ENCODE measurements at places on chromosomes 5 and 9.

- no peak for DNase-seq
Measured at GRCh38 chr9:14133394-14133793, 180.5 kb downstream of the NFIB start.

DNA sequence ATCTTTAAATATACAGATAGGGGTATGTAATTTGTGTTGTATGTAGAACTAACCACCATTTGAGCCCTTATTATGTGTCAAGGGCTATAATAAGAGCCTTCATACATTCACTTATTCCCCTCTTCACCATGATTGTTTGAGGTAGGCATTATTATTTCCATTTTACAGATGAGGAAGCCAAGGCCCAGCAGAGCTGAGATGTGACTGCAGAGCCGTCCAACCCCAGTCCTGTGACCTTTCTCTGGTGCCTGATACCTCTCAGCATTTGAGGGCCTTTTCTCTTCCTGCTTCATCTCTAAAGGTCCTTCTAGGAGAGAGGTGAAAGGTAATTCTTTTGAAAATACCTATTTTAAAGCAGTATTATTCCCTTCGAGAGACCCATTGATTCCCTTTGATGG lies 37.3 kb downstream of the PIP5K1B start:
- DNase-seq: no peak

GRCh38 chr5:10030219-10030831 lies 219.4 kb downstream of the ATPSCKMT start:
- no peak for DNase-seq

DNA sequence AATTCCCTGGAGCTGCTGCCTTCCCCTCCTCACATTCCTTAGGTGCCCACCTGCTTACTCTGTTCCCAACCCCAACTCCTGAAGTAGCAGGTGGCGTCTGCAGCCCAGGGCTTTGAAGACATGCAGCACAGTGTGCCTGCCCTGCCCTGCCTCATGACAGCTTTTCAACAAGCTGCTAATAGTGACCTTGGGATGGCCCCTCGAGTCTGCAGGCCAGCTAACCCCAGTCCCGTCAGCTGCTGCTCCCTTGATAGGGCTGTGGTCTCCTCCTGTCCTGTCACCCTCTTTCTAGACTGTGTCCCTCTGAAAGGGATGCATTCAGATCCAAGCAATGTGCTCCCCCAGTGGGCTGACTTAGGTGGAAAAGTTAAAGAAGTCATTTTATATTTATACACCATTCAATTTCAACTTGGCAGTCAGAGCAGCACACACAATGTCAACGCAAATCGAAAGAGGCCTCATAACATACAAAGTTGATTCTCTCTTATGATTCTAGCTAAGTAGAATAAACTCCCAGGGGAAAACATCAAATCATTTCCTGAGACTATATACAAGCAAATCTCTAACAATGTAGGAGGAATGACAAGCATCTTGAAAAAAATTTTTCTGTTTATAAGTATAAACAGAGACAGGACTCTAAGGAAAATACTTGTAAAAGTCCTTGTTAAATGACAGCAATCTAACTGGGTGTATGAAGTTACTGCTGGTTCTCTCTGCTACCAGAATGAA lies 37.9 kb downstream of the ADRB2 start:
- DNase-seq: no peak

- no peak for DNase-seq
Measured at GRCh38 chr9:14418941-14419937, 105.3 kb upstream of the NFIB start.

DNA sequence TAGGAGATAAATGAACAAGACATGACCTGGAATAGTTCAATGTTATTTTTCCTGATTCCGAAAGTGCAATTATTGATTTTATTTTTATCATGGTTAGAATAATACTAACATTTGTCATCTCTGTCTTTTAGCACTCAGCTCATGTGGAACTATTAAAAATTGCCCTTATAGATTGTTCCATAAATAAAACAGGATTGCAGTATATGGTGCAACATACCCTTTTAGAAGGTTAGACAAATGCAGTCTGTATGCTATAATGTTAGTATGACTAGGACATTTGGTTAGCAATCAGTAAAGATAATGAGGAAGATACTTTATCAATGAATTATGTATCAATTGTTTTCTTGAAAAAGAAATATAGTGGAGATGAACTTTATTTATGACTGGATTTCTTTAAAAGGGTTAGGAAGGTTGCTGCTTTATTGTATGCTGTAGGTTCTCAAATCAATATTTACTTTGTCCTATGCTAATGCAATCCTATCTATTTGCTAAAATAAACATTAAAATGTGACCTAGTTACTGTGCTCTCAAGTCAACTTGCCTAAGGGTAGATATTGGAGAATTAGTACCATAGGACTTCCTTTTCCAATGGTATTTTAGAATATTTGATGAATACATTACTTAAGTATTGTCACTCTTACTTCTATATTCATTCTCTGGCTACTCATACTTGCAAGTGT lies 348.9 kb upstream of the ISL1 start:
- DNase-seq: no peak

DNA sequence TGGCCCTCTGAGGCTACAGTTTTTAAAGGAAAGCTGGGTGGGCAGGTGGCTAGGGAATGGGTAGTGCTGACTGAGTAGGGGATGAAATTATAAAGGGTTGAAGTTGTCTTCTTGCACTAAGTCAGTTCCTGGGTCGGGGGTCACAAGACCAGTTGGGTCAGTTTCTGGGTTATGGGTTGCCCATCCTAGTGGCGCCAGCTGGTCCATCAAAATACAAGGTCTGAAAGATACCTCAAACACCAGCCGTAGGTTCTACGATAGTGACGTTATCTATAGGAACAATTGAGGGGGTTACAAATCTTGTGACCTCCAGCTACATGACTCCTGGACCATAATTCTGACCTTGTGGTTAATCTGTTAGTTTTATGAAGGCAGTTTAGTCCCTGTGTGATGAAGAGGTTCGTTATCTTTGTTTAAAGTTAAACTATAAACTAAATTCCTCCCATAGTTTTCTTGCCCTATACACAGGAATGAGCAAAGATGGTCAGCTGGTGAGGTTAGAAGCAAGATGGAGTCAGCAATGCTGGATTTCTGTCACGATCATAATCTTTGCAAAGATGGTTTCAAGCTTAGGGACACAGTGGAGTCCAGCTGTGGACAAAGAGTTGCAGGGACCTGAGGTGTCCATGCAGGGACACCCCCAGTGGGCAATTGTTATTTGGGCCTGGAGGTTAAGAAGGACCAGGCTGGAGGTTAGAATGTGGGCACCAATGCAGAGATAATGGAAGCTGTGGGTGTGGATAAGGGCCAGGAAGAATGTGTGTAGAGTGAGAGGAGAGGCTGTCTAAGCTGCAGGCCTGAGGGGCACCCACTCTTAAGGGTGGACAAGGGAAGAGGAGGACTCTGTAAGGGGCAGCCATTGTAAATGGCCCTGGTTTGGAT lies 14.0 kb upstream of the CREBRF start:
- no peak for DNase-seq

- DNase-seq: no peak
Measured at GRCh38 chr9:129398101-129398960, 220.3 kb upstream of the IER5L start.

DNA sequence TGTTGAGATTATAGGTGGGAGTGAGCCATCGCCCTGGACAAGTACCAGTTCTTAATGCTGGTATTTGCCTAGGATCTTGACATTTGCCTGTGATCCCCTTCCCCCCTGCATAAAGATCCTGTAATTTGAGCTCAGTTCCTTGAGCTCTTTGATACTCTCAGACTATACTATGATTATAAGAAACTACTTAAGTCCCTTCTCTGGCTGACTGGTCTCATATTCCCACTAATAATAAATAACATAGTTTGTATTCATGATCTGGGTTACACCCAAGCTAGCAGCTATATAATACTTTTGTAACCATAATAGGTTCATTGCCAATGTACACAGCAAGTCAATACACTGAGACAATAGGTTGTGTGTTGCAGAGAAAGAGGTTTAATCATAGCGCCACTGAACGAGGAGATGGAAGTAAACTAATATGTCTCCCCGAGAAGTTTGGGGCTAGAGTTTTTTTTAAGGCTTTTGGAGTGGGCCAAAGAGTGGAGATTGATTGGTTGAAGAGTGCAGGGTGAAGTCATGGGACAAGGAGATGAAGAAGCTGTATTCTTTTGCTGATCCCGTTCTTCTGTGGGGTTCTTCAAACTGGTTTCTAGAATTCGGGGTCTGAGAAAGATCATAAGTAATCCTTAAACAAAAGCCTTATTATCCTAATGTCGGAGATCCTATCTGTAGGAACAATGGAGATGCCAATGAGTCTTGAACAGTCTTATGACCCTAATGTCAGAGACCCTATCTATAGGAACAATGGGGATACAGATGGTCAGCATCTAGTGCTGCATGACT lies 20.7 kb upstream of the SHOC1 start:
- DNase-seq: no peak

DNA sequence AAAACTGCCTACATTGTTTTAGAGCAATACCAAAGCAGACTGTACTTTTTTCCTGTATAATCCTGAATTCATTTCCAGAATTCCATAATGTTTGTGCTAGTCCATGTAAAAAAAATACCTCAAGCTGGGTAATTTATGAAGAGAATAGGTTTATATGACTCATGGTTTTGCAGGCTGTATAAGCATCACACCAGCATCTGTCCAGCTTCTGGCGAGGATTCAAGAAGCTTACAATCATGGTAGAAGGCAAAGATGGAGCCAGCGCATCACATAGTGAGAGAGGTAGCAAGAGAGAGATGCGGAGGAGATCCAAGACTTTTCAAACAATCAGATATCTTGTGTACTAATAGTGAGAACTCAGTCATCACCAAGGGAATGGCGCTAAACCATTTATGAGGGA lies 280.3 kb upstream of the CDH9 start:
- no peak for DNase-seq

- no peak for DNase-seq
Measured at GRCh38 chr9:13717322-13718054, 438.0 kb upstream of the MPDZ start.

DNA sequence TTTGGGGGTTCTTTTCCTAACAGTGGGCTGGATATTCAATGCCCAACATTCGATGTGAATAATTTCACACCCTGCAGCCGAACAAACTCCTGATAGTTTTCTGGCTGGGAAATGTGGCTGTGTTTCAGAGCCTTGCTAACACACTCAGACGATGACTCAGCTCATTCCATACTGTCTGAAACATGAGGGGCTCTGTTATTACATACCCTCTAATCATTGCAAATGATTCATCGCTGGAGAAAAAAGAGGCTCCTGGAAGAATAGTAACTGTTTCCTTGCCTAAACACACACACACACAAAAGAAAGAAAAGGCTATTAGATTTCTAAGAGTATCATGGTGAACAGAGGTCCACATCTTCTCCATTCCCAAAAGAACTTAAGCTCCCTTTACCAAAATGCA lies 75.8 kb downstream of the OXCT1 start:
- DNase-seq: no peak

DNA sequence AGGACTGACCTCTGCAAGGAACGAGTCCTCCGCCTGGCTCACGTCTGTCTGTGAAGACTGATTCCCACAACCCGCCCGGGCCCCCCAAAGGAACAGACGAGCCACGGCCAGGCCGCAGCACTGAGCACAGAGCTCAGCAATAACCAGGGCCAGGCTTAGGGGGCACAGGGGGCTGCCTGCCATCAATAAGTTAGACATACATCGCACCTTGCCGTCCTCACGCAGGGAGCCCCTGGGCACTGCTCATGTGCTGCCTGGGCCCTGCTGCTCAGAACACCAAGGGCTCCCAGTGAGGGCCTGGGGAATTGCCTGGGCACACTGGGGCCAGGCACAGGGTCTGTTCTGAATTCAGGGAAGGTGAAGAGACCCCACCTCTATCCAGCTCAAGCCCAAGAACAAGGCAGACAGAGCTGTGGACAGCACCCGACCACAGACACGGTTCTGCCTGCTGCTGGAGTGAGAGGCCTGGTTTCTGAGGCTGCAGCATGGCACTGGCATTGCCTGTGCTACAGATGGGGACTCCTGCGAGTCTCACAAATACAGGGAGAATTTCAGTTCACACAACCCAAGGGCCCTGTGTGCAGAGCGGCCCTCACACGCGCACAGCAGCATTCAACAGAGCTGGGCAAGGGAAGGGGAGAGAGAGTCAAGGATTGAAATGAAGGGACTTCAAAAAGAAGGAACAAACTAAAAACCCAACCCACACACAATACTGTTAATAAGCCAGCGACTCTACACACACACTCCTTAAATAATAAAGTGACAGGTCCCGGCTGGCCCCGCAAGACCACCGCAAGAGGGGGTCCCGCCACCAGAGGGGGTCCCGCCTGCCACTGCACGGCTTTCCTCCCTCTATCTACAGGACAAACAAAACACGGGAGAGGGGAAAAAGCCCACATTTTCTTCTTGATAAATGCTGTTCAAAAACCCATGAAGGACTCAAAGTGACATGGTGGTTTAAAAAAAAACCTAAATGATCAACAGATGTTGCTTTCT lies 32.0 kb downstream of the PRRT1B start:
- no peak for DNase-seq

- no peak for DNase-seq
Measured at GRCh38 chr5:167378894-167379723, 912.3 kb upstream of the WWC1 start.

- no peak for DNase-seq
Measured at GRCh38 chr9:134403682-134404301, 77.5 kb downstream of the RXRA start.

DNA sequence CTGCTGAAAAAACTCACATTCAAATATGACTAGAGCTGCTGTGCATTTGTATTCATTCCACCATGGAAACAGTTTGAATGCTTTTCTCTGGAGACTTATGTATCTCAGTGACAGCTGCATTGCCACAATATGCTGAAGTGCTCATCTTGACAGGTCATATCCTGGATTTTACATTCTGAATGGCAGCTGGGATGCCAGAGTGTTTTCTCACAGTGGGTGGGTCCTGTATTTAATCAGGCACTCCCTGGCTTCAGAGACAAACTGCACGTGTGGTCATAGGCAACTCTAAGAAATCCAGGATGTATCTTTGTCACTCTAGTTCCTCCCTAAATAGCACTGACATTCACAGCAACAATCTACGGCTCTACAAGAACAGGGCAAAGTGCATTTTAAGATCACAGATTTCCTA lies 75.6 kb downstream of the ST8SIA4 start:
- DNase-seq: no peak

DNA sequence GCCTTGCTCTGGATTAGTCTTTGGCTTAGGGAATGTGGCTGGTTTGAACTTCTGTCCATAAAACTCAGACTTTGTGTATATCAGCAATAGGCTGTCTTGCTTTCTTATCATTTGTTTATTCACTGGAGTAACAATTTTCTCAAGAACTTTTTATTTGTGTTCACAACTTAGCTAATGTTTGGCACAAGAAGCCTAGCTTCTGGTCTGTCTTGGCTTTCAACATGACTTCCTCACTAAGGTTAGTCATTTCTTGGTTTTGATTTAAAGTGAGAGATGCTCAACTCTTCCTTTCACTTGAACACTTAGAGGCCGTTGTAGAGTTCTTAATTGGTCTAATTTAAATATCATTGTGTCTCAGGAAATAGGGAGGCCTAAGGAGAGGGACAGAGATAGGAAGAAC lies 4.9 kb downstream of the FBXO38 start:
- no peak for DNase-seq

- no peak for DNase-seq
Measured at GRCh38 chr9:26210338-26210851, 532.2 kb upstream of the TUSC1 start.

Data from GM12892 (cell line).